ENCODE measurements at places on chromosomes 6 and 20.

DNA sequence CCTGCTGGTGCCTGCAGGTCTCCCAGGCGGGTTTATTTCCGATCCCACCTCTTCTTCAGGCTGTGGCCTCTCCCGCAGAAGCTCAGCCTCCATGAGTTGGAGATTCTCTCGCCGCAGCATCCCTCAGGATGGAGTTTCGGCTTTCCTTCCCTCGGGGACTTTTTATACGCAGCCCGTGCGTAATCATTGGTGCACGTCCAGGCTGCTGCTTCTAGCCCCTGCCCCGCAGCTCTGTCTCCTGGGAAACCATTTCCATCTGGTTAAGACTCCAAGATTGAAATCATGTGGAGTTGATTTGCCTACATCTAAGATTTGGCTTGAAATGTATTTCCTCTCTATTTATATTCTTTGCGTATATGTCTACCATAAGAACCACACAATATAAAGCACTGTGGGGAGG, 46.7 kb upstream of the CARMIL1 start:
- DNase-seq, result no peak

DNA sequence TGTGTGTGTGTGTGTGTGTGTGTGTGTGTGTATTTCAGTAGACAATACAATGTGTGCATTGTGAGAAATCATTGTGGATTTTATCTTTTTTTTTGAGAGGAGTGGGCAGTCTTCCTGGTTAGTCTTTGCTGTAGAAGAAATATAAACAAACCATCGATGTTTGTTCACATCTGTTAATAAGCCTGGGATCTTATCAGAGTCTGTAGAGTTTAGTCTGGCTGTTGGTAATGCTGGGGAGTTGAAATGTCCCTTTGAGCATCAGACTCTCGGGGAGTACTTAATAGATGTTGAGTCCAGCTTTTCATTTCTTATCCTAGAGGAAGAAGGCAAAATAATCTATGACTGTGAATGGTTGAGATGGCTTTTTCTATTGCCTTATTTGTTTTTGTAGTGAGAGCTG, 96.6 kb upstream of the SUPT3H start:
- no peak for DNase-seq

DNA sequence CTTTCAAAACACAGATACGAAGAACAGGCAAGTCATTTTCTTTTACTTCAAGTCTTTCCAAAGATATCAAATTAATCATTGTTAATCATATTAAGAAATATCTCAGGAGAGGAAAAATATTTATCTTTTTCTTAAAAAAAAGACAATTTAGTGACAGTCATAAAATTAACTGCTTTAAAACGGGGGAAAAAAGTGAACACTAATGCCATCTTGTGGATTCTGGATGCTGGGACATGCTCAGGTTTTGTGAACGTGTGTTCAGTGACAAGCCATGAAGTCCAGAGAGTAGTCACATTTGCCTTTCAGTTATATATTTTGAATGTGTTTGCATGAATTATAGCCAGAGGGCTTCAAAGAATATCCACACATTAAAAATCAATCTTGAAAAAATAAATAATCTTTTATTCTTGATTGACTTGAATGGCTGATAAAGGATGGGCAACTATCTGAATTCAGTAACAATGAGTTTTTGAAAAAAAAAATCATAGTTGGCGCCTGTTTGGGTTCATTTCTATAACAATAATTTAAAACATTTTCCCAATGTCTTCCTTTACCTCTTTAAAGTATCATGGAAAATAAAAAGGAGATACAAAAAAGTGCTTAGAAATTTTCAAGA, 74.7 kb upstream of the NOX3 start:
- no peak for DNase-seq

DNA sequence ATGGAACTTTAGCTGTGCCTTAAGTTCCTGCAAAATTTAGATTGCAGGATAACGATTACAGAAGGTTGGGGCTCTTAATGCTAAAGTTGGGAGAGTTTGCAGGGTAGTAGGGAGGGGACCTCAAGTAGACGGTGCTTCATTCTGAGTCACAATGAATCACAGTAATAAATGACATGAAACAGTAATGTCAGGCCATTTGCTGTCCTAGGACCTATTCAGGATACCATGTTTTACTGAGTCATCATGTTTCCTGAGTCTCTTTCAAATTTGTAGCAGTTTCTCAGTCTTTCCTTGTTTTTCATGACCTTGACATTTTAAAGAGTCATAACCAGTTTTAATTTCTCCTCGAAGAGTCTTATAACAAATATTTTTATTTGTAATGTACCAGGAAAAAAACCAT, 406.9 kb upstream of the MAP3K7 start:
- no peak for DNase-seq

DNA sequence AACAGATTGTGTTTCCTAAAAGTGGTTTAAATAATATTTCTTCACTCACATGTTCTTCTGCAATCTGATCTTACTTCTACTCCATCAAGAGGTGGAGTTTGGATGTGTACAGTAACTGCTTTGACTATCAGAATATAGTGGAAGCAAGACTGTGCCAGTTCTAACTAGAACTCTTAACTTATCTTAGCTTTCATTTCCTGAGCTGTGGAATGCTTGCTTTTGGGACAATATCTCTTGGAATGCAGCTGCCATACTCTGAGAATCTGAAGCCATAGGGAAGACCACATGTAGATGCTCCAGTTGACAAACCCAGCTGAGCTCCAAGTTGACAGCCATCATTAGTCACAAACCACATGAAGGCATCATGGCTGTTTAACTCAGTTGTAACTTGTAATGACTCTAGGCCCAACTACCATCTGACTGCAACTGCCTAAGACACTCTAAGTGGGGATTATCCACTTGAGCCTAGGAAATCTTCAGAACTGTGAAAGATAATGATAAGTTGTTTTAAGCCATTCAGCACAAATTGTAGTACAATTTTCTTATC, 40.8 kb upstream of the MAN1A1 start:
- no peak for DNase-seq

DNA sequence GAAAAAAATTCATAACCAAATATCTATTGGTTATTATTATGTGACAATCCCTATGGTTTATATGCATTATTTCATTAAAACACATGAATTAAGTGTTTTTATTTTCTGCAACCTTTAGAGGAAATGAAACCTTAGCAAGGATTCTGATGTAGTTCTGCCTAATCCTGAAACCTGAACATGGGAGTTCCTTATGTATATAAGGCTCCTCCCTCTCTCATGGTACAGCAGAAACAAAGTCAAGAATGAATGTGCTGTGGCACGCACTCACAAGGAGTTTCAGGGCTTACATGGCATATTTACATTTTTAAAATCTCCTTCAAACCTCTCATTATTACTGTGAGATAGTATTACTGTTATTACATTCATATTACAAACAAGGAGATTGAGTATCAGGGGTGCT, 426.4 kb upstream of the CITED2 start:
- no peak for DNase-seq

GRCh38 chr6:4920914-4921410, 82.9 kb downstream of the RPP40 start:
- no peak for DNase-seq

- DNase-seq, result no peak
These were observed 875.9 kb downstream of the HACE1 start for GRCh38 chr6:103983860-103984259.

All from activated T-helper 9 cell treated with anti-CD3 and anti-CD28 coated beads, Interleukin-2, amount 50 U/mL, for 16 hours (primary cell).